ENCODE measurements at places on chromosomes 7 and 10.

- DNase-seq: no peak
Observed at GRCh38 chr7:33410266-33410665, 280.9 kb downstream of the BBS9 start.

- no peak for DNase-seq
Observed at GRCh38 chr10:93854975-93855374, 38.8 kb upstream of the SLC35G1 start.

DNA sequence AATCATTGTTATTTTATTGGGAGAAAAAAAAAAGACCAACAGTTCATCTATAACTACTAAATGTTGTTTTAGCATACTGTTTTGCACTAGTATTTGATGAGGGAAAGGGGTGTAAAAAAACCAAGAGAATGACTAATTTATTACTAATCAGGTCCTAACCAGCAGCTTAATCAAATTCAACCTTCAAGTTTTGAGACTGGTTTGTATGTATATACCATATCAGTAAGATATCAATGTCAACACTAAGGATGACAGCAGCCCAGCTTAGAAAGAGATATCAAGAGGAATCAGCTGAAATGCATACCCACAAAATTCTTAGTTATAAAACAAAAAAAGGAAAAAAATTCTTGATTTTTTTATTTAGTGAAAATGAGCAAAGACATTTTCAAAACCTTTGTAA is 122.6 kb downstream of the KMT2C start:
- no peak for DNase-seq

DNA sequence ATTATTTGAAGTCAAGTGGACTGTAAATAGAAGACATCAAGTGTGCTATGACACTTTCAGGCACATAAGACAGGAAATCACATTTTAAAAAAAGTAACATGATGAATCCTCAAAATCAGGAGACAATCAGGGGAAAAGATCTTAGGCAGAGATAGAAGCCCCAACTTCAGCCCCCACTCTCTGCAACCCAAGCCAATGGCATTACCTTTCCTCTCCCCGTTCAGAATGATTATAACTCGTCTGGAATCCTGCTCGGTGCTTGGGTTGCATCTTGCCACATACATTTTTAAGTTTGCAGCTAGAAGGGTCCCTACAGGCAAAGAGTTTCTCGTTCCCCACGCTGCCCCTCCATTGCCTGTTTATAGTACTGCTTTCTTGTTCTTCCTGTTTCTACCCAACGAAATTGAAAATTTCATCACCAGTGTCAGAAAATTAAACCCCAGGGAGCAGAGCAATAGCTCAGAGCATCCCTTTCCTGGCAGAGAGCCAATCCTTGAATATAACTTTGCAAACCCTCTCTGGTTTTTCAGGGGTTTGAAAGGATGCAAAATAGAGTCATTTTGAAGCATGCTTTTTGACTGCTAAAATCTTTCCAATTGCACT is 260.5 kb upstream of the AOAH start:
- no peak for DNase-seq

DNA sequence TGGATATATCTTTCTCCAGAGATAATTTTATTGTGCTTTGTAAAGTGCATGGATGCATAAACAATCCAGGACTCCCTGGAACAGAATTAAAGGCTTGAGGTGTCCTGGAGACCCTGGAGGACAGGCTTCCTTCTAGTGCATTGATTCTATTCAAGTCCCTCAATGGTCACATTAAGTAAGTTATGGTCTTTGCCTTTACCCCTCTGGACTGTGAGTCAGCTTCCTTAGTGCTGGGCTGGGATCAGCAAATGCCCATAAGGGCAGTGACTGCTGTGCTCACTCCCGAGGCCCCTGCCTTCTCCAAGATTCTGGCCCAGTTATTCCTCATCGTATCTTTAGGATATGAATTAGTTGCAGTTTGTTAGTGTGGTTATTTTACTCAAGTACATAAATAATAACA is 178.7 kb upstream of the PRSS58 start:
- no peak for DNase-seq

GRCh38 chr10:52318822-52319464 is 4.9 kb downstream of the DKK1 start:
- no peak for DNase-seq

- DNase-seq: no peak
Observed at GRCh38 chr7:90326500-90326899, 5.4 kb upstream of the FAM237B start.

GRCh38 chr7:129865925-129866201 is 86.9 kb downstream of the UBE2H start:
- DNase-seq: no peak

Measured in activated CD8-positive, alpha-beta memory T cell treated with anti-CD3 and anti-CD28 coated beads, Interleukin-2, amount 10 ng/mL, durations not matched to agents 7 days and 5 days (primary cell).